ENCODE measurements at places on chromosomes 13 and 19.
A peak's percentile ranks its signal among the peaks of the same experiment; 100 is the strongest.

DNA sequence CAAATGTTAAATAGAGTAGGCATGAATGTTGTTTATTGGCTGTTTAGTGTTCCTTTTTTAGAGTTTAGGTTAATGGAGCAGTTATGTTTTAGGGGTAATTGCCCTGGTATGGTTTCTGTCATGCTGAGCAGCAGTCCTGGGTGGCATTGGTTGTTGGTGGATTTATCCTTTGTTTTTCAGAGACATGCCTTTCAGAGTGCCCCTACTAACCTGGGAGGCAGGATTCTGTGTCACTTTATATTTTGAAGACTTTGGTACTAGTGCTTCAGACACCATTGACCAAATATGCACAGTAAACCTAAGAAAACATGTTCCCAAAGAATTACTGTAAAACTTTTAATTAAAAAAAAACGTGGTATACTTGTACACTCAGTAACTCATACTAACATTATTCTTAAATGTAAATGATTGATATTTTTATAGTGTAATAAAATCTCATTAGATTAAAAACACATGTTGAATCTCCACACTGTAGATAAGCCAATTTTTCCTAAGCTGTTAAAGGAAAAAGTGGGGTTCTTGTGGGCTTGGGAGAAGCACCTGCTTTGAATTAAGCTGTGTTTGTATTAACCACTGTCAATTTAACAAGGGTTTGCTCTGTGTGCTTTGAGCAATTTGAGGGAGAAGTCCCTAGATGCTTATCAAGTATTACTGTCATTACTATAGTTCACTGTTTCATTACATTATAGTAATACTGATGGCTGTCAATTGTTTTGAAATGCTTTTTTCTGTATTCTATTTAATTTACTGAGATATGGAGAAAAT is 133.2 kb downstream of the LMO7 start:
- no peak for DNase-seq

DNA sequence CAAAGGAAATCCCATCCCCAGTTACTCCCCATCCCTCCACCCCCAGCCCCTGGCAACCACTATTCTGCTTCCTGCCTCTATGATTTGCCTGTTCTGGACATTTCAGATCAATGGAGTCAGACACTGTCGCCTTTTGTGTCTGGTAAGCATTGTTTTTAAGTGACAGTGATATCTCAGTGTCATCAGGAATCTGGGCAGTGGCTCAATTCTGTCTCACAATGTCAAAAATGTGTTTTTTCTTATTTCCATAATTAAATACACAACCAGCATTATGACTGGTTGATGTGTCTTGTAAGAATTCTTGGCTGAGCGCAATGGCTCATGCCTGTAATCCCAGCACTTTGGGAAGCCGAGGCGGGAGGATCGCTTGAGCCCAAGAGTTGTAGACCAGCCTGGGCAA is 20.2 kb upstream of the PGLS start:
- DNase-seq = no peak

- DNase-seq = no peak
These were observed 698 bp downstream of the KANK2 start for GRCh38 chr19:11196406-11197287.

DNA sequence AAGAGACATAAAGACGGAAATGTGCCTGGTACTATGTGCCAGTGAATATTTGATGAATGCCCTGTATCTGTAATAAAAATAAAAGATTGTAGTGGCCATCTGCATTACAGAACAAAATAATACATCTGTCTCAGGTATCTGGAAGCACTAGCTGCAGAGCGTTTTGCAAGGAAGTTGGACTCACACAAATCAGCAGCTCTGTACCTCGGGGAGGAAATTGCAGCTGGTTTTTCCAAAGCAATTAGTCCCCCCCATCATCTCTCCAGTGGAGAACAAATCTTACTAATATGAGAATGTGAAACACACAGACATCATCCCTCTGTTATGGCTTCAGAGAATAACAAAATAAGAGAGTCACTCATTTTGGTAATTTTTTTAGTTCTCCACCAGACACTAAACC is 245.3 kb downstream of the ITGBL1 start:
- DNase-seq = no peak

DNA sequence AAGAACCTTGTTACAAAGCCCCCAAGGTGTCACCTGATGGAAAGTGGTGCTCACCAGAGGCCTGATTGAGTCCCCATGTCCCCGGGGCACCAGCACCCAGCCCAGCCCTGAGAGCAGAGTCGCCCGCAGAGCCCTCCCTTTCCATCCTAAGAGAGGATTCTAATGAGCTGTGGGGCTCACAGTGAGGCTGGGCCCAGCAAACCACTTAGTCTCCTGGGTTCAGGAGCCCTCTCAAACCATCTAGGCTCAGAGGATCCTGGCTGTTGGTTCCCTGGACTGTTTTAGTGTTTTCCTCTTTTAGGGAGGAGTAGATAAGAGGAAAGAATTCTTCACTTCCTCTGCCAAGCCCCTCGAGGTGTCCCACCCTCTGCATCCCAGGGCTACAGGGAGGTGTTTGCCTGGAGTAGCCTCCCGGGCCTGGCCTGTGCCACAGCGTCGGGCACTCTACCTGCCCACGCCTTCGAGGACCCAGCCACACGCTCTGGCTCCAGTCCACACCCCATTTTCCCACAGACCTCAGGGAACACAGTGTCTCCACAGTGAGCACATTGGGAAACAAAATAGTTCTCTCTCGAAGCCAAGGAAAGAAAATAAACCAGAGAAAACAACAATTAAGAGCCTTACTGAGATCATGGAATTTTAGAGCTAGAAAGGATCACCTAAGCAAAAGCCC is 34.4 kb downstream of the DHRS12 start:
- DNase-seq = no peak

GRCh38 chr13:79457948-79458347 is 23.0 kb upstream of the NDFIP2 start:
- no peak for DNase-seq

- no peak for DNase-seq
These were observed 63.9 kb upstream of the STARD13 start for GRCh38 chr13:33349288-33349985.

DNA sequence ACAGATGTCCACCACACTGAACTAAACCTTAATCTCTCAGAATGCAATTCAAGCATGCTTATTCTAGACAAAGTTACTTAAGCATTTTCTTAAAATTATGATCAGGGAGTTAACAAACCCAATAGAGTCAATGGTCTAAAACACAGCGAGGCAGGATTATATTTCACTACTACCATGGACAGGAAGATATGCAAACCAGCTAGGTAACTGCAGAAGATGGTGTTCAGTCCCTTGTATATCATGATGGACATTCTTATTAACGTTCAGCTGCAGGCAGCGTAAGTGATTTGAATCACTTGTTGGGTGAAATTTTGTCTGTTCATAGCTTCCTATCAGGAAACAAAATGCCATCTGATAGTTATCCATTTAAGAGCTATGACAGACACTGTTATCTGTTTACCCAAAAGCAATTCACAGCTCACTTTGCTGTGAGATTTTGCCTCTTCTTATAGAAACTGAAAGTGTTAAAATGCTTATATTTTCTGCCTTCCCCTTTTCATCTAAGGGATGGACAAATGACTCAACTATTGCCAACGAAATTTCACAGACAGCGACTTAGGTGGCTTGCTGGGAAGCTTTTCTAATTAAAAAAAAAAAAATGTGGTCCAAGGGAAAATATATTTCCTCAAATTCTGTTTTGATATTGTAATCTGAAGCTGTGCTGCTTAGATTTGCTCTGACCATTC is 591.9 kb downstream of the DACH1 start:
- no peak for DNase-seq

DNA sequence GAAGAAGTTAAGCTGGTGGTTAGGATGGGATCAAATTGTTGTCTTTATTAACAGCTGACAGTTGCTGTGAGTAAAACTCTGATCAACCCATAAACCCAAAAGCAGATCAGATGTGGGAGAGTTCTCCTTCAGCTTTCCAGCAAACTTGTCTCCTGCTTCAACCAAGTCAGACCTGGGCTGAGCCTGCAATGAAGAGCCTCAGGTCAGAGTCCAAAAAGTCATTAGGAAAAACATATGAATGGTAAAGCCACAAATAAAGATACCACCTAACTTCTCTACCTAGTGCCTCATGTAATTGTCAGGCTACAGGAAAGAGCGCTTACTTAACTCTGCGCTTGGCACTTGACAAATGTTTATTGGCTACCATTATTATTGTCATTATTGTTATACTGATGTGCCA is 21.9 kb upstream of the UBE2L5 start:
- DNase-seq = no peak

GRCh38 chr13:85896516-85897450 is 97.6 kb upstream of the SLITRK6 start:
- no peak for DNase-seq

- no peak for DNase-seq
These were observed 149.0 kb downstream of the SLITRK1 start for GRCh38 chr13:83733293-83733692.

DNA sequence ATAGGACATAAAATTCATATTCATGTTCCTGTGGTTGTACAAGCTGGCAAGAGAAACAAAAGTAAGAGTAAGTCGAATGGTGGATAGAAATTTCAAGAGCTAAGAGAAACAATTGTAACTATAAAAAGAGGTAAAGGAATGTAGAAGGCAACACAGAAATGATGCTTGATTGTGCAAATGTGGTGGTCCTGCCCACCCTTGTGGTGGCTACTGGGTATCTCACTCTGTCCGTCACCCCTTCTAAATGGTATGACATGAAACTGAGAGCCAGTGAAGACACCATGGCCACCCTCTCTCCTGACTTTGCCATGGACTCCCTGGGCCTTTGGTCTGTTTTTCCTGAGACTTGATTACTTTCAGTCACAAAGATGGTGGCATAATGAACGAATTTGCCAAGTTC is 925.9 kb upstream of the SLITRK6 start:
- no peak for DNase-seq

- DNase-seq = no peak
These were observed 534.9 kb upstream of the KLF12 start for GRCh38 chr13:74669149-74669548.

GRCh38 chr19:31110336-31110735 is 238.9 kb downstream of the TSHZ3 start:
- DNase-seq = no peak

DNA sequence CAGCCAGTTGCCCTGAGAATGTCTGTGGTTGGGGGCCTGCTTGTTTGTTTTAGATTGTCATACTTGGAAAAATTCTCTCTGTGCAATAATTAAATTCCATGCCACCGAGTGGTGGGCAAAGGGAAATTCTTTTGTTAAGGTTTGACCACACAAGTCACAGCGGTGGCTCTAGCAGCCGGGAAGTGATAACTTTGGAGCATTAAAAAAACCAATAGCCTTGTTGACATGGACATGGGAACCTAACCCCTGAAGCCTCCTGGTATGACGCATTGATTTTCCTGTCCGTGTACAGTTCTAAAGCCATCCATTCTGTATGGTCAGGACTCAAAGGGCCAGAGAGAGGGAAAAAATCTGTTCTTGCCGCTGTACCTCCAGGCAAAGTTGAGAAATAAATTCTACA is 384.9 kb upstream of the ZNF507 start:
- DNase-seq = no peak

DNA sequence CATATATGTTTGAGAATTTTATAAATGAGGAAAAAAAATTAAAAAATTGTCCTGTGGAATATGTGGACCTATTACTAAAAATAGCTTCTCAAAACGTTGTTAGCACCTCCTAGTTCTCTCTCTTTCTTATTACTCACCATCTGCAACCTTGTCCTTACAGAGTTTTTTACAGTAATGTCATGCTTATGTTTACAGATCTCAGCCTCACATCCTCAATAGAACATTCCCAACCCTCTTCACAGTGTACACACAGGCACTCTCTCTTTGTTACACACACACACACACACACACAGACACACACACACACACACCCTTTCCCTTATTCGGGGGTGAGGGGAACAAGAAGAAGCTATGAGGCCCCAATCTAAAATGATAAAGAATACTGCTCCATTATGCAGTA is 197.7 kb downstream of the SLITRK6 start:
- no peak for DNase-seq

- DNase-seq = no peak
These were observed 258.8 kb downstream of the DCLK1 start for GRCh38 chr13:35872369-35872768.

- no peak for DNase-seq
These were observed 14.1 kb upstream of the MYH14 start for GRCh38 chr19:50189331-50189730.

DNA sequence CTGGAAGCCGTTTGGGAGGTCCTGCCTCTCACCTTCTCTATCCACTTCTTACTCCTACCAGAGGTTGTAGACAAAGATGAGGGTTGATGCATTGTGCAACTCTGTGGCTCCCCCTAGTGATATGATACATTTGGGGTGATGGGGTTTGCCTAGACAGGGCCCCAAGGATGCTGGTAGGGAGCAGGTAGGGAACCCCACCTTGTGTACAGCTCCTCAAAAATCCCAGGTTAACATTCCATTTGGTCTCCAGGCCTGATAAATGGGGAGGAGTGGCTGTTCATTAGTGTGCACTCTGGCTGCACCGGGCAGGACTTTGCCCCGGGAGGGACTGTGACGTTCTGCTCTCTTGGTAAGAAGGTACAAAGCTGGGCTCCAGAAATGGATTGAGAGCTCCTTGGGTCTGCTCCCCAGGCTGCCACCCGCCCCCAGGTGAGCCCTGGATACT is 19.2 kb downstream of the SIGLEC8 start:
- DNase-seq = no peak

DNA sequence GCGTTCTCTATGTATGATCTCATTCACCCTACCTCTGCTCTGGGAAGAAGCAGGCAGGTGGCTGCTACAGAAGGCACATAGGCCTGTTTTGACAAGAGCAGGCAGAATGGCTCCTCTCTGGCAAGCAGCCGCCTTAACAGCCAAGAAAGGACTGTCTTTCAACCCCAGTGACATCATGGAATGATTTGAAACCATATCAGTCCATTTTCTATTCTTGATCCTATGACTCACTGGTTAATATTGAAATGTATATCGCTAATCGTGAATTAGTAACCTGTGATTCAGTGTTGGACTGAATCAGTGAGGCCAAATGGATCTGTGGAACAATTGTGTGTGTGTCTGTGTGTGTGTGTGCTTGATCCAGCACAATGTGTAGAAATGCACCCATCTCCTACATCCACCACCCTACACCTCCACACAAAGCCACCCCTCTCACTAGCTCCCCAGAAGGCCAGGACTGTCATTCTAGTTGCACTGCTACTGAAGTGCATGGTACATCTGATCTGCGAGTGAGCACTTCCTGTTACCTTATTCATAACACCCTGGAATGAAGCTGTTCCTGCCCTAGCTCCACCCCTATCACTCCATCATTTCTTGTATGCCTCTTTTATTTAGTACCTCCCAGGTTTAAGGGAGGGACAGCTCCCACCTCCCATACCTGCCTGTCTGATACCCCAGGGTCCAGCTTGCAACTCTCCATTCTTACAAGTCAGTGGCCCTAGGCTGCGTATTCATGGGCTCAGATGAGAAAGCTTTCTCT is 460.0 kb downstream of the FOXO1 start:
- DNase-seq = no peak

GRCh38 chr19:1252221-1252820 is 3.9 kb downstream of the MIDN start:
- DNase-seq = peak; percentile 83

- no peak for DNase-seq
These were observed 93.2 kb upstream of the TM9SF2 start for GRCh38 chr13:99407906-99408702.

- DNase-seq = no peak
These were observed 4.4 kb upstream of the TUBA3C start for GRCh38 chr13:19185865-19186645.
